Mammary epithelial cell (primary cell): ENCODE measurements at places on chromosomes 4 and X. TPM values are rescaled to one million over a fixed set of nuclear protein-coding genes. Genes with fewer than 3 reads are reported as not detected.

The NLRP2B gene
- not detected for total RNA-seq

The NEXMIF gene
- 0.05 TPM in 1 of 2 replicates, not detected in the other for total RNA-seq

The ZNF630 gene
- 1.2 and 2.1 TPM in 2 replicates for total RNA-seq

The PRDM5 gene
- total RNA-seq, result 7.9 and 9.0 TPM in 2 replicates

The ETNPPL gene
- not detected in 2 replicates for total RNA-seq

The ARHGAP4 gene
- total RNA-seq, result 2.3 TPM

The NSG1 gene
- total RNA-seq, result 17.5 TPM

The SULT1E1 gene
- total RNA-seq, result 4.8 and 10.5 TPM in 2 replicates

The SLC10A6 gene
- 0.67 TPM for total RNA-seq

The MAGEC1 gene
- total RNA-seq, result not detected

The SCD5 gene
- total RNA-seq, result 74.3 TPM

The ASB12 gene
- not detected in 2 replicates for total RNA-seq

The FGF5 gene
- total RNA-seq, result 1.3 and 2.9 TPM in 2 replicates

The GYPA gene
- total RNA-seq, result not detected in 2 replicates

The NSDHL gene
- 15.2 and 45.8 TPM in 2 replicates for total RNA-seq

The ADH1B gene
- total RNA-seq, result under 0.01 TPM

The CYSLTR1 gene
- total RNA-seq, result not detected in 2 replicates

The IQCM gene
- total RNA-seq, result not detected

The TET2 gene
- total RNA-seq, result 18.0 TPM

The CT55 gene
- not detected in 2 replicates for total RNA-seq

The AFF2 gene
- 22.3 TPM for total RNA-seq

The CFAP299 gene
- total RNA-seq, result not detected

The ADH7 gene
- total RNA-seq, result 0.33 TPM

The RHOXF2B gene
- not detected for total RNA-seq

The ZNF732 gene
- total RNA-seq, result 0.80 and 2.0 TPM in 2 replicates

The RAB28 gene
- 19.5 and 20.0 TPM in 2 replicates for total RNA-seq

The GRIA3 gene
- 0.73 TPM in 1 of 2 replicates, not detected in the other for total RNA-seq

The ZNF711 gene
- total RNA-seq, result 0.87 and 0.88 TPM in 2 replicates

The QRFPR gene
- total RNA-seq, result 6.6 and 7.8 TPM in 2 replicates

The ADD1 gene
- total RNA-seq, result 151 and 167 TPM in 2 replicates

The SERTM2 gene
- total RNA-seq, result not detected in 2 replicates

The RAB40A gene
- total RNA-seq, result 0.14 and 0.19 TPM in 2 replicates

The MAGEA2B gene
- not detected in 2 replicates for total RNA-seq

The HHIP gene
- total RNA-seq, result 0.17 TPM

The MAGED4 gene
- total RNA-seq, result 1.7 and 6.8 TPM in 2 replicates

The SPANXN3 gene
- not detected in 2 replicates for total RNA-seq

The SPANXA2 gene
- not detected in 2 replicates for total RNA-seq

The PPEF1 gene
- not detected for total RNA-seq

The UPF3B gene
- 1.0 TPM for total RNA-seq

The TREX2 gene
- 2.5 and 2.8 TPM in 2 replicates for total RNA-seq

The SLC25A14 gene
- total RNA-seq, result 11.7 and 12.4 TPM in 2 replicates

The TRAM1L1 gene
- 2.8 TPM for total RNA-seq

The C4orf51 gene
- total RNA-seq, result not detected

The NOX1 gene
- total RNA-seq, result not detected in 2 replicates

The TMPRSS11A gene
- not detected for total RNA-seq

The GRPEL1 gene
- total RNA-seq, result 18.5 TPM

The PDZD4 gene
- total RNA-seq, result 0.19 and 0.54 TPM in 2 replicates

The SOD3 gene
- 0.17 TPM for total RNA-seq

The ATP8A1 gene
- total RNA-seq, result 0.67 TPM

The CFI gene
- 3.7 and 5.3 TPM in 2 replicates for total RNA-seq

The NKX6-1 gene
- not detected for total RNA-seq

The CFAP99 gene
- not detected for total RNA-seq

The MXRA5 gene
- 2.9 and 8.2 TPM in 2 replicates for total RNA-seq

The LUZP4 gene
- not detected for total RNA-seq

The GPRASP1 gene
- total RNA-seq, result 1.3 TPM

The LANCL3 gene
- total RNA-seq, result 1.2 TPM

The CMC4 gene
- 10.7 TPM for total RNA-seq

The MMRN1 gene
- 0.29 TPM in 1 of 2 replicates, not detected in the other for total RNA-seq

The GPR119 gene
- total RNA-seq, result not detected in 2 replicates
